Daoy (cell line): ENCODE measurements at places on chromosomes 4 and X.
A peak's percentile ranks its signal among the peaks of the same experiment; 100 is the strongest.

- no peak for DNase-seq
Observed at GRCh38 chr4:81984746-81985145, 389.0 kb downstream of the HNRNPD start.

- DNase-seq, result peak; percentile 32
Observed at GRCh38 chrX:13283950-13284546, 35.8 kb downstream of the ATXN3L start.

DNA sequence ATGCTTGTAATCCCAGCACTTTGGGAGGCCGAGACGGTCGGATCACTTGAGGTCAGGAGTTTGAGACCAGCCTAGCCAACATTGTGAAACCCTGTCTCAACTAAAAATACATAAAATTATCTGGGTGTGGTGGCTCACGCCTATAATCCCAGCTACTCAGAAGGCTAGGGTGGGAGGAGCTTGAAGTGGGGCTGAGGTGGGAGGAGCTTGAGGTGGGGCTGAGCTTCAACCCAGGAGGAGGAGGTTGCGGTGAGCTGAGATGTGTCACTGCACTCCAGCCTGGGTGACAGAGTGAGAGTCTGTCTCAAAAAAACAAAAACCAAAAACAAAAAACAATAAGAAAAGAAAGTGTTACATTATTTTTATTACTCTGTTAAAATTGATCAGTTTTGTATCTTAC is 1164.4 kb upstream of the IGFBP7 start:
- no peak for DNase-seq

- no peak for DNase-seq
Observed at GRCh38 chr4:133910165-133910564, 291.4 kb downstream of the PABPC4L start.

- DNase-seq, result peak; percentile 47
Observed at GRCh38 chrX:38175139-38175538, 45.5 kb downstream of the SRPX start.

DNA sequence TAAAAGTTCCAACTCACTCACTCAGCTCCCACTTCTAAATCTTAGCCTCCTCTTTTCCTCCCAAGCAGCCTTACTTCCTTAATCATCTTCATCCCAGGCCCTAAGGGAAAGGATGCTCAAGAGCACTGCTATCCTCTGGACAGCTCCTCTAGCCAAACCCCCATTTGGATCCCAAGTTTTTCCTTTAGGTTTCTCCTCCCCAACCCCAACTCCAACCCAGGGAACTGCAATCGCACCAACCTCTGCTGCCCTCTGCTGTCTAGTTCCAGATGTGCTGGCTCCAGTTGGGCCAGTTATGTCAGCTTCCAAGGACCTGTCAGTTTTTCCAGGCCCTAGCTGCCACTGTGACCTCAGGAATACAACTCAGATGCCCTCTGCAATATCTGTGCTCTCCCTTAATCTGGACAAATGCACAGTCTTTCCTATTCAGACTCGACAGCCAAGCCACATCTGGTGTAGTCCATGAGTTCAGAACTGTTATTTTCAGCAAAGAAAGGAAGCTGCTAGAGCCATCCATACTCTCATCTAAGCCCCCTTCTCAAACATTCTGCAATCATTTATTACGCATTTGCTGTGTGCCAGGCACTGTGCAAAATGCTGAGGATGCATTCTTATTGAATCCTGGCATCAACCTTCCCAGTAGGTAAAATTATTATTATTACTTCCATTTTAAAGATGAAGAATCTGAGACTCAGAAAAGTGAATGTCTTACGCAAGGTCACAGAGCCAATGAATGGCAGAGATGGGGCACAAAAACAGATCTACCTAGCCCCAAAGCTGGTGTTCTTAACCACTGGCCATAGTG is 12.3 kb upstream of the XPNPEP2 start:
- DNase-seq, result peak; percentile 47

GRCh38 chr4:26529479-26529878 is 39.2 kb upstream of the CCKAR start:
- no peak for DNase-seq

- no peak for DNase-seq
Observed at GRCh38 chr4:151671541-151672059, 89.2 kb downstream of the GATB start.

DNA sequence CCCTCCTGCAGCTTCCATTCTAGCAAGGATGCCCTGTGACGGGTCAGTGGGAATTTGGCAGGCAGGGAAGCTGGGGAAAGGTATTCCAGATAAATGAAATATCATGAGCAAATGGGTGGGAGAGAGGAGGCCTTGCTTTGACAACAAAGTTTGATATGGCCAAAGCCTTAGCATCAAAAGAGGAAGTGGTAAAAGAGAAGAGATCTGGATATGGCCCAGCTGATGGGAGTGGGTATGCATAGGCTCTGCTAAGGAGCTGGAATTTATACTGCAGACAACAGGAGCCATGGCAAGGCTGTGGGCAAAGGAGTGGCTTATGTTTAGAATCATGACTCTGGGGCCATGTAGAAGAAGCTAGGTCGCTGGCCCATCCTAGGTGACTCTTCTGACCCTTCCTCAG is 89.2 kb downstream of the PJA1 start:
- no peak for DNase-seq

DNA sequence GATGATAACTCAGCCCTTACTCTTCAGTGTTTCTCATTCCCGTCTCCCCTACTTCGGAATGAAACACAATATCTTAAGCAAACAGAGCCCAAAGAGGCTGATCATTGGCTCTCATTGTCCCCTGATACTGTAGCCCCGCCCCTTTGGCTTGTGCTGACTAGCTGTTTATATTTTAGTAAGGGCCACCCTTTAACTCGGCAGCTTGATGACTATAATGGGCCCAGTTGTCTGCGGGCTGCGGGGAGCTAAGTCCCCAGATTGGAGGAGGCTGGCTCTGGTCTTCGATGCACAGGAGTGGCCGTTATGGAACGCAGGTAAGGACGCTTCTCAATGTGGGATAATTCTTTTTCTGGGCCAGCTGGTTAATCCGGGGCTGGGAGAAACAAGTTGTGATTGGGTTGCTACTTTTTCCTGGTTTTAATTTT is at the start of gene TRIM2:
TSS of gene TRIM2 (plus strand) at position 197 of the 425 bp plus-strand sequence. CDS start at position 285, 88 bp downstream.
- peak; percentile 29 for DNase-seq

DNA sequence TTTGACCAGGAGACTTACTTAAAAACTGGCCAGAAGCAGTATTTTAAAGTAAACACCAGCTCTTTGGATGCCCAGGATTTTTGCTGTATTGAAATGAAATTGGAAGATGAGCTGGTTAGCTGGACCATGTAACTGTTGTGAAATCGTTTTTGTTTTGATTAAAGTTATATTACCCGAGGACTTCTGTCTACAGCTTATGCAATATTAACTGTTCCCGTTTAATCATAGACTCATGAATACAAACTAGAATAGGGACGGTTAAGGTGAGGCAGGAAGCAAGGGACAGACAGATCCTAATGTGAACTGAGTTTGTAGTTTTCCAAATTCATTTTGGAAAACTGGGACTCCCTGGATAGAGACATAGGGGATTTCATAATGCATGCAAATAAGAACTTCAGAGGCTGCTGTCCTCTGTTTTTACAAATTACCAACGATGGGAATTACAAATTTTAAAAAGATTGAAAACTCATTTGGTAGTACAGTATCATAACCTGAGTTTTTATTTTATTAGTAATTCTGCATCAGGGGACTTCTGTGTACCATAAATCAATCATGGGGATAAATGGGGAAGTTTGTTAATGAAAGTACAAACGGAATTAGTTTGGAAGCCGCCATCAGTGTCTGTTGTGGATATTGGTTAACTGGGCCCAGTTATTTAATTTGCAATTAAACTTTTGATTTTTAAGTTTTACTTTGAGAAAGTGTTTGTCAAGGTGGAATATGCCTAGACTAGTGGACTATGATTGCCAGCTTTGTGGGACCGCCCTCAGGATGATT is 304.4 kb downstream of the AFF2 start:
- no peak for DNase-seq

DNA sequence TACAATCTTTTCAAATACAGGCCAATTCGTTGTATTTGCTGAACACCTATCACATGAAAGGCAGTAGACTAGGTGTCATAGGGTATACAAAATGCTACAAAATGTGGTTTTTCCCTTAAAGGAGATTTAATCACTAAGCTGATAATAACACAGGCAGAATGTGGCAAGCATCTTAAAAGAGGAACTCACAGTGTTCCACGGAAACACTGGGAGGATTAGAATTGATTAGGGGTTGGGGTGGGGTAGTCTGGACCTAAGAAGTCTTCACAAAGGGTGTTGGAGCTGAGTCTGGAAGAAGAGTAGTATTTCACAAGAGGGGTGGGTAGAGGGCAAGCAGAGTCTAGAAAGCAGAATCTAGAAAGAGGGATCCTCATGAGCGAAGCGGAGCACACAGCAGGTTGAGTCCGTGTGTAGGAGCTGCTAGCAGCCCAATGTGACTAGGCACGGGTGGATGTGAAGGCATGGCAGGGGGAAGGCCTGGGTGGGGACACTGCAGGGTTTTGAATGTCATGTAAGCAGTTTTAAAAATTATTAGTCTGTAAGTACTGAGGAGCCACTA is 123.6 kb downstream of the MGST2 start:
- DNase-seq, result no peak

DNA sequence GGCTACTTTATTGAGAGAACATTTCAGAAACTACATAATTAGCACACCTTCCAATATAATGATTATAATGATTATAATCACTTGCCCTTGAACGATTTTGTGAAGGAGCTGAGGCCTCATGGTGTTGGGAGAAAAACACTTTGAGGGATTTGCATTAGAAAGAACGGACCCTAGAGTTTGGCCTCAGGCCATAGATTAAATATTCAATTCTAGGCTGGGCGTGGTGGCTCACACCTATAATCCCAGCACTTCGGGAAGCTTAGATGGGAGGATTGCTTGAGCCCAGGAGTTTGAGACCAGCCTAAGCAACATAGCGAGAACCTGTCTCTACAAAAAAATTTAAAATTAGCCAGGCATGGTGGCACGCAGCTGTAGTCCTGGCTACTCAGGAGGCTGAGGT is 12.9 kb upstream of the PRKG2 start:
- no peak for DNase-seq

GRCh38 chr4:53935780-53936179 is 128.6 kb downstream of the CHIC2 start:
- DNase-seq, result no peak

GRCh38 chr4:139027776-139028175 is 12.2 kb downstream of the NOCT start:
- DNase-seq, result no peak

GRCh38 chrX:576904-577560 is 53.6 kb upstream of the SHOX start:
- DNase-seq, result no peak

DNA sequence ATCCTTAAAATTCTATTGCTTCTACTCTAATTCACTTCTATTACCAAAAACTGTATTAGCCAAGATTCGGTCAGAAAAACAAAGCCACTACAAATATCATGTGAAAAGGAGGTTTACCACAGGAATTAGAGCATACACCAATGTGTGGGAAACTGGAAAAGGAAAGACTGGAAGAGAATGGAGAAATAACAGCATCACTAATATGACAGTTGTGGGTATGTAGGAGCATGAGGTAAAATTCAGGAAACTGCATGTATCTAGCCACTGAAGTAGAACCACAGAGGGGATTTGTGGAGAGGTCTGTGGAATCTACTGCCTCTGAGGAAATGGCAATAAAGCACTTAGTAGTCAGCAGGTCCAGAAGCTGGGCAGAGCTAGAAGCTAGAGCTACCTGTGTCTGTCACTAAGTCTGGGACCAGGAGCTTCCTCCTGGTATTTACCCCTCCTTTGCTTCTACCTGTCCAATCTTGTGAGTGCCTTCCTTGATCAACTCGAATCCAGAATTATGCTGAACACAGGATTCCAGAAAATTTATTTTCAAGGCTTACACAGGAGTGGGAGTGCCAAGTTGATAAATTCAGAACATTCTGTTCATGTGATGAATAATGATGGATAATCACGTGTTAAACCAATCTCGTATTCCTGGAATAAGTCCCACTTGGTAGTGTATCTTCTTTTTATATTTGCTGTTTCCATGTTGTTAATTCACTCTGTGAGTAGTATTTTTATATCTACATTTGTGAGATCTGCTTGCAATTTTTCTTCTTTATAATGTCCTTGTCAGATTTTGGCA is 52.6 kb downstream of the NAF1 start:
- no peak for DNase-seq

GRCh38 chrX:153884590-153884989 is 1.4 kb downstream of the L1CAM start:
- no peak for DNase-seq

DNA sequence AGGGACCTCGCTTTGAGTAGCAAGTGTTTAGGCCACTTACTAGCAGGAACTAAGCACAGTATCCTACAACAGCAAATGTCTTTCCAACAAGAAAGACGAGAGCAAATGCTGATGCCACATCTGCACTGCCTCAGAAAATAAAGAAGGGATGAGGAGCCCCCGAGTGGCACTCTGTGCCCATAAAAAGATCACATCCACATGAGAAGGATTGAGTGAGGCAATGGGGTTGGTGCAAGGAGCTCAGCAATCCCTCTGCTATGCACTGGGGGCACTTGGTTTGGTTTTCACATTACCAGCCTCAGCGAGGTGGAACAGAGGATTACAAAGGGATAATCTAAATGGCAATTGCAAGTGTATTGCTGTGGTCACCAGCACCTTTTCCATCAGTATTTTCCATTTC is 252.8 kb upstream of the SLC7A11 start:
- DNase-seq, result peak; percentile 11
